ENCODE measurements at places on chromosomes 6 and 20. TPM values are rescaled to one million over a fixed set of nuclear protein-coding genes. Genes with fewer than 3 reads are reported as not detected.

DNA sequence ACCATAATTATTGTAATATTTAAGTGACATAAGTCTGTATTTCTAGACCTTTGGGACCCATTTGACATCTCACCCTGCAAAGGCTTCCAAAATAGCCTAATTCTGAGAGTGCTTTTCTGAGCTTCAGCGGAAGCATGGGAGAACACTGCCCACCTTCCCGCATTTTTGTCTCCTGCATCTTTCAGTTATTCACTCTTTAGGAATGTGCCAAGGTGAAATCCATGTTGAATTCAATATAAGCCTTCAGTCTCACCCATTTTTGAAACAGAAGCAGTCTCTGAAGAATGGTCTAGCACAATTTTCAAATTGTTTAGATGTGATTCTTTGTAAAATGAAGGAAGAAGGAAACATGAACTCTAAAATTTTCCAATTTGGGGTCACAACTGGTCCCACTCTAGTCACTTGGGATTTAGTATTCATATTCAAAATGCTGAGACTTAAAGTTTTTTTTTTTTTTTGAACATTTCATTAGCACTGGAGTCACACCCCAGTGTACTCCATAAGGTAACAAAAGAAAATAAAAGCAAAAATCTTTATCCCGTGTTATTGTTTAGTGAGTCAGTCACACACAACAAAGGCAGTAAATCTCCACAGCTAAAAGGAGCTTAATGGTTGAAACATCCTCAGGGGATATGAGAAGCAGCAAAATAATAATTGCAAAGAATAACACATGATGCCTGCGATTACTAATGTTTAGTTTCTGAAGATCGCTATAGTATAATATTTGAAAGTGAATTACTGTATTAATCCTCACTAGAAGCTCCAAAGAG lies 479.9 kb upstream of the BTBD3 start:
- no peak for DNase-seq

GRCh38 chr6:154951345-154952200 lies 43.5 kb upstream of the TIAM2 start:
- DNase-seq: no peak

DNA sequence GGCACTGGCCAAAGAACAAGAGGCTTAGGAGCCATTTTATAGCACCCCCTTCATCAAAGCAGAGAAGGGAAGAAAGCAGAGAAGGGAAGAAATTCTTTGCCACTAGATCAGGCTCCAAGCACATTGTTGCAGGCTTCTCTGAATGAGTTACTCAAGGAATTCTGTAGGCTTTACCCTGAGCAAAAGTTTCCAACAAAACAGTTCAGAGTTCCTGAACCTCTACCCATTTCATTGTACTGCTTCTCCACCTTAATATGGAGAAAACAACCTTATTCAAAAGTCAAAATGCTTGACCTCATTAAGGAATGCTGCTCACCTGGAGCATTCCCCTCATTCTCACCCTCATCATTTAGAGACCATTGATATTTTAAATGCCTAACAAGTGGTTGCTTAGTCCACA lies 115.5 kb upstream of the LOC128125822 start:
- no peak for DNase-seq

Gene CDH4
- 0.06 TPM for total RNA-seq
